ENCODE measurements at places on chromosomes 1 and 21.

DNA sequence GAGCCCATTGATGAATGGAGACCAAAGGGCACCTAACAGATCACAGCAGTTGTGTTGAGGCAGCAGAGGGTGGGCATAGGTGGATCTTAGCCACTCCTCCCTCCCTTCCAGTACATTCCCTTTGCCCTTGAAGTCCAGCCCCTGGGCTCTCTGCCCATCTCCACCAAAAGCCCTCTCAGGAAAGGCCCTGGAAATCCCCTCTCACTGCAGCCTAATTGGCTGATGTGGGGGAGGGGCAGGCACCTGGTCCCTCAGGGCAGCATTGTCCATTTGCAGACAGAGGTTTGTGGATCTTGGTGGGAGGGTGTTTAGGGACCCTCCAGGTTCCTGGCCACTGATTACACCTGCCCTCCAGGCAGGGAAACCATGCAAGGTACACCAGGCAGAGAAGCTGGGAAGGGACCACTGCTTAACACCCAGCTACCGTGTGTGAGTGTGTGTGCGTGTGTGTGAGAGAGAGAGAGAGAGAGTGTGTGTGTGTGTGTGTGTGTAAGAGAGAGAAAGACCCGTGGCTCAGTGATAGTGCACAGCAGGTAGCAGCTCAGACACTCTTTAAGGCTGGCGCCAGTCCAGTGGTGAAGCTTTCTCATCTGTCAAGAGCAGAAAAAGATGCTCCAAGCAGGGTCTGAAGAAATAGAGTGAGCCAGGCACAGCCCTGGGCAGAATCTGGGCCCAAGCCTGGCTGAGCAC is 71.1 kb downstream of the MATN1 start:
- no peak for DNase-seq

DNA sequence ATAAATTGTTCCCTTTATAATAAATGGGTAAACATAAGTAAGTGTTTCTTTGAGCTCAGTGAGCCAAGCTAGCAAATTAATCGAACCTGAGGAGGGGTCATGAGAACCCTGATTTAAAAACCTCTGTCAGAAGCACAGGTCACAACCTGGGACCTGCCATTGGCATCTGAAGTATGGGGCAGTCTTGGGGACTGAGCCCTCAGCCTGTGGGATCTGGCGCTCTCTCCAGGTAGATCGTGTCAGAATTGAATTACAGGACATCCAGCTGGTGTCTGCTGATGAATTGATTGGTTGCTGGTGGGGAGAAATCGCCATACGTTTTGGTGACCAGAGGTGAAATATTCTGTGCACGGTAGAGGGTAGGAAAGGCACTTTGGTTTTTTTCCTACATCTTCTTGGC is 17.5 kb downstream of the UCK2 start:
- DNase-seq: no peak

DNA sequence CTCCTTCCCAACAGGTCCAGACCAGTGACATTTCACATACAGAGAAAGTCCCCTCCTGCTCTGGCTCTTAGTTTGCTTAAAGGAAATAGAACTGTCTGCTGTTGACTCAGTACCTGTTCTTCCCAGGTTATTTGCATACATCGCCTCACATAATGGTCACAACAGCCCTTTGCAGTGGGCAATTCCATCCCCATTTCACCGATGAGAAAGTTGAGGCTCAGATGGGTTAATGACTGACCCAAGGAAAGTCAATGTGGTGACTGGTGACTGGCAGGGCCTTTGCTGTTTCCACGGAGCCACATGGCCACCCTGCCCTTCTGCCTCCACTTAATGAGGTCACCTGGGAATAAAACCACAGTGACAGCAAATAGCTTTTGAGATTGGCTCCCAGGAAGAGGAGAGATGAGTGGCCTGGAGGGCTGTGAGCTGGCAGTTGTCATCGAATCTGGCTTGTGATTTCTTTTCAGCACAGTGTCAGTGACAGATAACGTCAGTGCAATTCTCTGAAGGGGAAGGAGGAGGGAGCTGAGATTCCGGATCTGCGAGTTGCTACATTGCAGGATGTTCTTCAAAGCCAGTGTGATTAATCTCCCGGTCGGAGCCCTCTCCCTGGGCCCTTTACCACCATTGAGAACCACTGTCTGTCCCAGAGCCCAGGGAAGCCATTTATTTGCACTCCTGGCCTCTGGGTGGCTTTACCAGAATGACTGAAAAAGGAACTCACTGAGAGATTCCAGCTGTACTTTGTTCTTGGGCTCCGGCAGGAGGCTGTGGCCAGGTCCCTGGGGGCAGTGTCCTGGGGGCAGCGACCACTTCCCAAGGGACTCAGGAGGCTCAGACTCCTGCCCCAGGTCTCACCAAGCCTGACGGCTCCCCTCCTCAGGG is 117.2 kb downstream of the CNIH3 start:
- no peak for DNase-seq

DNA sequence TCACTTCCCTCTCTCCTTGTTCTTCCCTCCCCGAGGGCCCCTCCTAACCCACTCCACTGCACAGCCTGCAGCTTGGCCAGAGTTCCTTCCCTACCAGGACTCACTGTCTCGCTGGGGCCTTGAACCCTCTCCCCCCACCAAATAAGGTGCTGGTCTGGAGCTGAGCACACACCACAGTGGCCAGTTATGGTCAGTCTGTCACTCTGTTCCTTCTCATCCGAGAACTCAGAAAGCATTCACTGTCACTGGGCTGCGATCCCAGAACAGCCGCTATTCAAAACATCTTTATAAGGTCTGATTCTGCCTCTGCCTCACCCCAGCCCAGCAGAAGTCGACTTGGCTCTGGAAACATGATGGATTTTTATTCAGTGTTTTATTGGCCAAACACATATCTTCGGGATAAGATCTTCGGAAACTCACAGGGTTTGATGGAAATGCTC is 19.8 kb upstream of the LBR start:
- DNase-seq: no peak

GRCh38 chr1:228136901-228137300 is 3.2 kb upstream of the GUK1 start:
- DNase-seq: no peak

GRCh38 chr21:16305686-16306085 is 575.9 kb downstream of the USP25 start:
- no peak for DNase-seq

GRCh38 chr21:45010860-45011259 is 63.5 kb upstream of the ADARB1 start:
- no peak for DNase-seq

- no peak for DNase-seq
These were observed 13.0 kb downstream of the GPR137B start for GRCh38 chr1:236155399-236155767.

DNA sequence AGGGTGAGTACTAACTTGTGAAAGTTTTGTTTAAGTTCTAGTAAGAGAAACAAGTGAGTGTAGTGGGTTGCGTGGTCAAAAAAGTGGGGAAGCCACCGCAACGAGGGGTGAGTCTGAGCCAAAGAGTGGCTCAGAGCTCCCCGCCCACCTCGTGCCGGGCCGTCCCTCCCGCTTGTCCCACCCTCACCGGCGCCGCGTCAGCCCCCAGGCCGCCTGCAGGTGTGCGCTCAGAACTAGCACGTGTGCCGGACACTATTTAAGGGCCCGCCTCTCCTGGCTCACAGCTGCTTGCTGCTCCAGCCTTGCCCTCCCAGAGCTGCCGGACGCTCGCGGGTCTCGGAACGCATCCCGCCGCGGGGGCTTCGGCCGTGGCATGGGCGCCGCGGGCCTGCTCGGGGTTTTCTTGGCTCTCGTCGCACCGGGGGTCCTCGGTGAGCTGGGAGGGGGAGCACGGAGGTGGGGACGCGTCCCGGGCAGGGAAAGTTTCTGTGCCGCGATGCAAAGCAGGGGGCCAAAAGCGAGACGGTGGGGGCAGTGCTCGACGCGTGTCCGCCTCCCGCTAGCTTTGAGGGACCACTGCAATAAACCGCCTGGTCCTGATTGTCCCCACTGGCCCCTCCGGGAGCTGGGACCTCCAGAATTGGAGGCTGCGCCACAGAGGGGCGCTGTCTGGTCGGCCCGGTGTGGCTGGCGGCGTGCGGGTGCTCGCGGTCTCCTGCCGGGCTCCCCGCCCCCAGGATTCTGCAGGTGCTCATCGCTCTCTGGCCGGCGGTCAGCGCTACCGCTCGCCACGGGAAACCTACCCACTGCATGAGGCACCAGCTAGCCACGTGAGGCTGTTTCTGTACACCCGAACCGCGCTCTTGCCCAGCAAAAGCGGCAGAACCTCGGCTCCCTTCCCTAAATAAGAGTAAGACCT is at the start of gene CR2:
Gene CR2, plus strand, starts transcription at position 283 of the 919 bp plus-strand sequence. Its CDS starts 91 bp downstream, at position 374.
- peak; percentile 55 for DNase-seq

GRCh38 chr1:100810360-100810759 is 84.3 kb downstream of the EXTL2 start:
- DNase-seq: no peak

GRCh38 chr1:26138974-26139558 is 19.8 kb upstream of the FAM110D start:
- no peak for DNase-seq

- no peak for DNase-seq
These were observed 9.8 kb downstream of the PPFIA4 start for GRCh38 chr1:203036135-203036534.

DNA sequence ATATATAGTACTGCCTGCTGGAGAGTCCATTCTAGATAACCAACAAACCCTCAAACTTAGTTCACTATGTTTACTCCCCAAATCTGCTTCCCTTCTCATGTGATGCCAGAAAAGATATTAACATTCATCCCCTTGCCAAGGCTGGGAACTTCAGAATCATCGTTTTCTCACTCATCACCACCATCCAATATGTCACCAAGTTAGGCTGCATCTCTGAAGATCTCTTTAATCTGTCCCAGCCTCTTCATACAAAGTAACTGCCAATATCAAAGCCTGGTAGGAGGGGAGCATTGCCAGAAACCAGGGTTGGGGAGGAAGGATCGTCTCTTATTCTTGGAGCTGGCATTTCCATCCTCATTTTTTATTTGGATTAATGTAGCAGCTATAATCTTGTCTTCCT is 71.6 kb downstream of the XCL2 start:
- DNase-seq: no peak

DNA sequence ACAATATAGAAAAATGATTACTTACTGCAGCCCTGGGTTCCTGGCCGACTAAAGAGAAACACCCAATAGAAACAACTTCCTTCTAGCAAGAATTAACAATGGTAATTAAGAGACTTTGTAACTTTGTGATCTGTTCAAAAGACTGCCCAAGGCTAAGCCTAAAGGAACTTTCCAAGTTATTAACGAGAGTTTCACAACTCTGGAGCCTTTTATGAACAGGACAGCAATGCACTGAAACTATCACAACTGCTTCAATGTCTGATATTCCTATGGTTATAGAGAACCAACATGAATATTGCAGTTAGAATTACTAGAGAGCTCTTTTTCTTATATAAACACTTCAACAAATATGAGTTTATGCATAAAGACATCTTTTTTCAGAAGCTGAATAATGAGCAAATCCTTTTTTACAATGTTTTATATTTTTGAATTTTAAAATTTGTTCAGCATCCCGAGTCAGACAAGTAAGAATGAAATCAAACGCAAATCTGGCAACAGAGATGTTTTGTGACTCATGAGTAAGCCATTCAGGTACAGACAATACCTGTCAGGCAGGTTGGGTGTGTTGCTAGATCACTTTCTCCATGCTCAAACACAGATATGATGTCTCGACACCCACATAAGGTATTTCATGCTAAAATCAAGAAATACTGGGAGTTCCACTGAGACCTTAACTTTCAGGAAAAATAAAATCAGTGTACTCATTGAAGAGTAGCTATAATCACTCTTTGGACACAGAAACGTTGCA is 22.2 kb upstream of the KCNJ15 start:
- DNase-seq: no peak

GRCh38 chr1:183914891-183915290 is 110.0 kb downstream of the RGL1 start:
- no peak for DNase-seq

GRCh38 chr1:113326976-113327375 is 63.3 kb upstream of the MAGI3 start:
- DNase-seq: no peak

- no peak for DNase-seq
These were observed 103.4 kb downstream of the COL24A1 start for GRCh38 chr1:86052948-86053698.

DNA sequence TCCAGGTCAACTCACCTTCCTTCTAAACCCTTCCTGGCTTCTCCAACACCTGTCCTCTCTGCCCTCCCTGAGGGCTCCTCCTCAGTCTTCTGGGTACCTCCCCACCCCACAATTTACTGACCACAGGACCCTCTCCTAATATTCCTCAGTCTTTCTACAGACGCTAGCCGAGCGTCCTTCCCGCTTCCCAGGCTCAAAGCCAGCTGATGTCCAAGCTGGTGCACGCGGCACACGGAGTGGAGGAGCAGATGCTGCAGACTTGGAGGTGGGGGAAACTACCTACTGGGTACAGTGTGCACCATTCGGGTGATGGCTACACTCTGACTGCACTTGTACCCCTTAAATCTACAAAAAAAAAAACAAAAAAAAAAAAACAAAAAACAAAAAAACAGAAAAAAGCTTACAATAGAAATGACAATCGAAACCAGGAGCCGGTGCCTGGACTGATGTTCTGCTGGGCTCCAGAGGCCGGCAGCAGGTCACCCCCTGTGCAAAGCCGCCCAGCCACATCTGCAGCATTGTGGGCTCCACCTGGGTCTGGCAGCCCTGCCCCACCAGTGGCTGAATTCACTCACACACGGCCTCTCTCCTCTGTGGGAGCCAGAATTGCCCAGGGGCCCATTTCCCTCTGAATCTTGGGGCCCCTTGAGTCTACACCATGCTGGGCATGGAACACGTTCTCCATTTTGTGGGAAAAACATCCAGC is 7.0 kb downstream of the TRIM11 start:
- DNase-seq: no peak

- DNase-seq: peak; percentile 48
These were observed at the start of gene C2CD2 for GRCh38 chr21:41953831-41954653. Gene C2CD2 (minus strand): TSS chr21:41954018. CDS start chr21:41953648, 370 bp downstream.

GRCh38 chr1:172990598-172991215 is 60.0 kb downstream of the TNFSF18 start:
- no peak for DNase-seq

Measured in stimulated activated CD4-positive, alpha-beta T cell treated with anti-CD3 and anti-CD28 coated beads, Interleukin-4, amount 100 ng/mL, for 1 hour (primary cell).